ENCODE measurements at places on chromosomes 5 and 9.

GRCh38 chr5:109961751-109962150, 272.0 kb downstream of the MAN2A1 start:
- DNase-seq = no peak

DNA sequence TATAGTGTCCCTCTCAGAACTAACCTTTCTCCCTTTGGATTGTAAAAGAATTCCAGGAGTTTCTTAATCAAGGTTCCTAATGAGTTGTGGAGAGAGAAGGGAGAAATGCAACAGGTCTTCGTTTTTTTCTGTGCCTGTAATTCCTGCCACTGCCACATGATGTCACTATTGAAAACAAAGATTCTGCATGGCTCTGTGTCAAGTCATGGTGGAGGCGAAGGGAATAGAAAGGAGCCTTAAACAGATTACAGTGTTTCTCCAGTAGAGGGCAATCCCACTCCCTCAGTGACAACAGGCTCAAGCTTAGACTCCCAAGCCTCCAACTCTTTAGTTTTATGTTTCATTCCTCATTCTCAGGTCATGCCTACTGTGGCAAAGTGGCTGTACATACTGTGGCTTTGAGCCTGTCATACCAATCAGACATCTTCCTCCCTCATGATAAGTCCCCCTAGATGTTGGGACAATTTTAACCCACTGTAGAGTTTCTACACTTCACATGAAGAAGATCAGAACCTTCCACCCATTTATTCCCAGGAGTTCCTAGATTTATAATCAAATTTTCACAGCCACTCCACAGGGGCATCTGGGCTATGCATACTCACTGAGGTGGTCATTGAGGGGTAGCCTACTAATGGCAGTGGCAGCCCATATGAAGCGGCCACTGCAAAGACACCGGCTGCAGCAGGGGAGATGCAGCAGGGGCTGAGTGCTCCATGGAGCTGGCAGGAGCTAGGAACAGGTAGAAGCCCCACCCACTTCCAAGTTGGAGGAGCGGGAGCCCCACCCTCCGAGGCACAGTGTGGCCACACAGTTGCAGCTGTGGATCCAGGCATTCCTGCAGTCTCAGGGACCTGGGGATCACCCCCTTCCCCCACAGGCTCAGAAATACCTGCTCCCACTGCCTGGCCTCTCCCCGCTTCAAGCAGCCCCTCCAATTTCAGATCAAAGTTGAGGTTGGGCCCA, 97.4 kb upstream of the TRIM32 start:
- DNase-seq = peak; percentile 6

DNA sequence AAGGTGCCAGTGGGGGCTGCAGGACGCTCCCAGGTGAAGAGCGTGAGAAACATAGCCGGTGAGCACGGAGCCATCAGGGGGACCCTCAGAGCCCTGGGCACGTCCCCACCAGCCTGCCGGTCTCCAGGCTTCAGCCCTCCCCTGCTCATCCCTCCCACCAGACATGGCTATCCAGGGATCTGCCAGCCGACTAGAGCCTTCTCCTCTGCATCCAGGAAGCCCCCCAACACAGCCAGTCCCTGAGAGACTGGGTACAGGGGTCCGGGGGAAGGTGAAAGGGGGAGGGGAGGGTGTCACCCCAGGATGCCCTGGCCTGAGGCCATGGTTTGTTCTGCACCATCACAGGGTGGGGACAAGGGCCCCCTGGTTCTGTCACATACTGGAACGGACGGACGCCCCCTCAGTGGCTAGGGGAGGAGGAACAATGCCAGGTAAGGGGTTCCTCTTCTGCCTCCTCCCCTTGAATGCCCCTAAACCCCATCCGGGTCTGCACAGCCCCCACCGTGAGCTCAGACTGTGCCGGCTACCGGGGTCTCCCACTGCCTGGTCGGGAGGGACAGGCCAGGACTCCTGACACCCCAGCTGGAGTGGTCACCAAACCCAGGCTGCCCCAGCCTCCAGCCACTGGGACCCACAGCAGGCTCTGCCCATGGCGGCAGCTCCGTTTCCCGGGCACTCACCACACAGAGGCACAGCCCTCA, 34.3 kb downstream of the NACC2 start:
- DNase-seq = no peak

DNA sequence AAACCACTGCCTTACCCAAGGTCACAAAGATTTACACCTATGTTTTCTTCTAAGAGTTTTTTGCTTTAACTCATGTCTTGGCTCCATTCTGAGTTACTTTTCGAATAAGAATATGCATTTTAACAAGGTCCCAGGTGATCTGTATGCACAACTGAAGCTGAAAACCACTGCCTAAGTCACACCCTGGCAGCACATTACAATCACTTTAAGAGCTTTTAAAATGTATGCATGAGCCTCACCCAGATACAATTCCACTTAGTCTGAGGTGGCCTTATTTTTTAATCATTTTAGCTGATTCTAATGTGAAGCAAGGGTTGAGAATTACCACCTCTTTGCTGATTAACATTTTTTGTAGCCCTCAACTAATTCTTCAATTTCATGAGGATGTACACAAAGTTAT, 29.5 kb downstream of the IDNK start:
- DNase-seq = no peak

DNA sequence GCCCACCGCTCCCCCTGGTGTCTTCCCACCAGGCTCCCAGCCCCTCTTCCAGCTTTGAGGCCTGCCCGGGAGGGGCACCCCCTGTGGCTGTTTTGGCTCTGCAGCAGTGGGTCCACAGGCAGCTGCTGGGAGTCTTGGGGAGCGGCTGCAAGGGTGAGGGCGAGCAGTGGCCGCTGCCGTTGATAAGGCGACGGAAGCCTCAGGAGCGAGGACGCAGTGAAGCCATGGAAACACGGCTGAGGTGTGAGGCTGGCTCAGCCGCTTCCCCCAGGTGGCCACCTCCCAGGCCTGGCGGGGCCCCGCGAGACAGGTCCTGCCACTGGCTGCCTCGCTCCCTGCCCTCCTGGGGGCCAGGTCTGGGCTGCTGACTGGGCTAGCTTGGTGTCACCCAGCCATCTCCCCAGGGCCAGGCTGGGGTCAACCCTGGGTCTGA, 41.5 kb downstream of the CXXC5 start:
- no peak for DNase-seq

DNA sequence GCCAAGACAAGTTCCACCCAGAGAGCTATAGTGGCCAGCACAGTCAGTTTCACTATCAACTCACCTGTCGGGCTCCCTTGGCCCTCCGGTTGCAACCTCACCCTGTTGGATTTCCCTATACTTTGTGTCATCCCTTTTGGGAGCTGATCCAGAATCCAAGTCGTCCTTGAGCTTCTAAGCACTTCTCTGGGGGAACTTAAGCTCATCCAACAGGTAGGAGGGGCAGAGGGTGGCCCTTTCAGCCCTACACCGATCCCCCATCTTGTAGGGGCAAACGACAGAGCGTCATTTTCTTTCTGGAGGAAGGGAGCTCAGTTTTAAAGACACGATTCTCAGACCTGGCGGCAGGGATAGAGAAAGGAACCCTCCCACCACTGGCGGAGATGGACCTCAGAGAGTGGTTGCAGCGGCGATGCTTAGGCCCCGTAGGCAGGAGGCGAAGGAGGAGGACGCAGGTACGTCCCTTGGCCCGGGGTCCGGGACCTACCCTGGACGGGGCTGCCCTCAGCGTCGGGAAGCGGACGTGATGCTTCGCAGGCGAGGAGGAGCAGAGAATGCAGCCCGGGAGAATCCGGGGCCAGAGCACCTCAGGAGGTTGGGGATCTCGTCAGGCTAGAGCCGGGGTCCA, 519 bp downstream of the ZER1 start:
- peak; percentile 7 for DNase-seq

DNA sequence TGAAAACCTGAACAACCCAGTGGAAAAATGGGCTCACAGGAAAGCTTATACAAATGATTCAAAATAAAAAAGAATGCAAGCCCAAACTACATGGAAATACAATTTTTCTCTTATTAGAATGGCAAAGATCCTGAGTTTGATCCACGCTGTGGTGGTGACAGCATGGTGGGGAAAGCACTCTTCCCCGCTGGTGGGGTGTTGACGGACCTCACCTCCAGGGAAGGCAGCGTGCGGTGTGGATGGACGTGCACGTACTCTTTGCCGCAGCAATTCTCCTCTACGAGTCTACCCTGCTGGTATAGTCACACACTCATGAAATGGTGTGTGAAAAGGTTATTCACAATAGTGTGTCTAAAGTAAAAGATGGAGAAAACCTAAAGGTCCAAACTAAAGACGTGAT, 5.9 kb upstream of the ZFP62 start:
- no peak for DNase-seq

DNA sequence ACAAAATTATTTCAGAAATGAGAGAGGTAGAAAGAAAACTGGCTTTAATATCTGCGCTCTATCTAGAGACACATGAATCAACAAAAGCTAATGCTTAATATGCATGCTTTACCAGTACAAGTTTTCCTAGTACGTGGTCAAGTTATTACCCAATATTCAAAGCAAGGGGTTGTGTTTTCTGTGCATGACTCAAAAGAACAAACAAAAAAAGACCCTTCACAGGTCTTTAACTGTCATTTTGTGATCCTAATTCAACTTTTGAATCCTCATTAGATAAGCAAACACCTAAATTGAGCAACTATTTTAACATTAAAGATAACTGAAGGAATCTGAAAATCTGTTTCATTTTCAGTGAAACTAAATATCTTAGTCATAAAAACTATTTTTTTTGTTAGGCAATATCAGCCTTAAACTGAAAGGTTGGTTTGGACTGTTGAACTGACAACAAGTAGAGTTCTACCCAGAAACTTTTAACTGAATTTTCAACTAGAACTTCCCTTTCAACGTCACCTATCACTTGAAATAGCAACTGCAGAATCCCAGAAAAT, 12.5 kb downstream of the ST8SIA4 start:
- DNase-seq = no peak

DNA sequence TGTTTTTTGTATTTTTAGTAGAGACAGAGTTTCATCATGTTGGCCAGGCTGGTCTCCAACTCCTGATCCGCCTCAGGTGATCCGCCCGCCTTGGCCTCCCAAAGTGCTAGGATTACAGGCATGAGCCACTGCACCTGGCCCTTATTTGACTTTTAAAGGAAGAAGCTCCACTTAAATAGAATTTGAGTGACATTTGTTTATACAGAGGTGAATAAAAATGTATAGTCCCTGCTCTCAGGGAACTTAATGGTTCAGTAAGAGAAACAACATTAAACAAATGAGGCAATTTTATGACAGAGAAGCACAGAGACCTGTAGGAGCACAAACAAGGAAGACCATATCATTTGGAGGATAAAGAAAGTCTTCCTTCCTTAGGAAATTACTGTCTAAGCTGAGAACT, 65.7 kb downstream of the C9orf152 start:
- DNase-seq = no peak
